ENCODE measurements at places on chromosomes 7 and 10.

GRCh38 chr7:29898301-29898700 lies 91.3 kb downstream of the SCRN1 start:
- DNase-seq: no peak

DNA sequence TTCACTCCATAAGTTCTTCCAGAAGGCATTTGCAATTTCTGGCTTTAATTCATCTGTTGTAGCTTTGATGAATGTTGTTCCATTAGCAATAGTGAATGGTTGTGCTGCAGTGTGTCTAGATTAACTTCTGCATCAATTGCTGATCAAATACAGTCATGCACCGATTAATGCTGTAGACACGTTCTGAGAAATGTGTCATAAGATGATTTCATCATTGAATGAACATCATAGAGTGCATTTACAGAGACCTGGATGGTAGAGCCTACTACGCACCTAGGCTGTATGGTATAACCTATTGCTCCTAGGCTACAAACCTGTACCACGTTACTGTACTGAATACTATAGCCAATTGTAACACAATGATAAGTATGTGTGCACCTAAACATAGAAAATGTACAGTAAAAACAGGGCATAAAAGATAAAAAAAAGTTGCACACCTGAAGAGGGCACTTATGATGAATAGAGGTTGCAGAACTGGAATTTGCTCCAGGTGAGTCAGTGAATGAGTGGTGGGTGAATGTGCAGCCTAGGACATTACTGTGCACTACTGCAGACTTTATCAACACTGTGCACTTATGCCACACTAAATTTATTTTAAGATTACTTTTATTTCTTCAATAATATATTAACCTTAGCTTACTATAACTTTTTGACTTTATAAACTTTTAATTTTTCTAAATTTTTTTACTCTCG lies 170.7 kb downstream of the HERPUD2 start:
- no peak for DNase-seq

DNA sequence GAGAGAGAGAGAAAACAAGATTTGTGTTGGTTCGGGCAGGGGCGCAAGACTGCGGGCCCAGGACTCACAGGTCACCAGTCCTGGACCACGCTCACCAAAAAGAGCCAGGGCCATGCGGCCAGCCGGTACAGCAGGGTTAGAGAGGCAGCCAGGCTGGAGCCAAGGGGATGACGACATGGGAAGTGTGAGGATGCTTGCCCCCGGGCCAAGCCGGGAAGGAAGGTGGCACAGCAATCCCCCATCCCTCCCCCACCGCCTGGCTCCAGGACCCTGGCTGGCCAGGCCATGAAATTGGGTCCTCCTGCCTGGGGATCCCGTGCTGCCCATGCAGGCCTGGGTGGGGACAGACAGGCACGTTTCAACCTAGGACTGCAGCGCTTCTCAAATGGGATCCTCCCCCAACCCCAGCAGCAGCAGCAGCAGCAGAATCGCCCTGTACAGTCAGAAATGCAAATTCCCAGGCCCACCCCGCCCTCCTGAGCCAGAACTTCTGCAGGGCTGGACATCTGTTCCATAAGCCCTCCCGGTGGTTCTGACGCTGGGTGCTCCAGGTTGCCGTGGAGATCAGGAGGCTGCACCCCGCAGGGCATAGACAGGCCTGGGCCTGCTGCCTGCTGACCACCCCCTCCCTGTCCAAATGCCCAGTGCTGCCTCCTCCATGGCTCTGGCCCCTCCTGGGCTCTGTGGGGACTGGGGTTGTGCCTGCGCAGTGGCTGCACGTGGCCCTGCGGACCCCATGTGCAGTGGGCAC lies 35.0 kb downstream of the YKT6 start:
- DNase-seq: no peak

GRCh38 chr7:99392659-99393354 lies 15.6 kb downstream of the PDAP1 start:
- DNase-seq: no peak

DNA sequence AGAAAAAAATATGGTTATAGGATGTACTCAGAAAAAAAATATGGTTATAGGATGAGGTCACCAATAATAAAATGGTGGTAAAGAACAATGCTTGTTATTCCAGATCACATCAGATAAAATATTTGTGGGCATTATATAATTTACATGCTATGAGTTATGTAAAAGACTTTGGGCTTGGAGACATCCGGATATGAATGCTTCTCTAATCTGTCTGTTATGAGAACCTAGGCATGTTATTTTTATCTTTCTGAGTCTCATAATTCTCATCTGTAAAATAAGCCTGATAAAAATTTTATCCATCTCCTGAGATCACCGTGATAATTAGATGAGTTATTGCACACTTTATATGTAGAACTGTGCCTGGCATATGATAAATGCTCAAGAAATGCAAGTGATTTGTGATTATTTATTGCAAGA lies 37.8 kb downstream of the DKK1 start:
- no peak for DNase-seq

DNA sequence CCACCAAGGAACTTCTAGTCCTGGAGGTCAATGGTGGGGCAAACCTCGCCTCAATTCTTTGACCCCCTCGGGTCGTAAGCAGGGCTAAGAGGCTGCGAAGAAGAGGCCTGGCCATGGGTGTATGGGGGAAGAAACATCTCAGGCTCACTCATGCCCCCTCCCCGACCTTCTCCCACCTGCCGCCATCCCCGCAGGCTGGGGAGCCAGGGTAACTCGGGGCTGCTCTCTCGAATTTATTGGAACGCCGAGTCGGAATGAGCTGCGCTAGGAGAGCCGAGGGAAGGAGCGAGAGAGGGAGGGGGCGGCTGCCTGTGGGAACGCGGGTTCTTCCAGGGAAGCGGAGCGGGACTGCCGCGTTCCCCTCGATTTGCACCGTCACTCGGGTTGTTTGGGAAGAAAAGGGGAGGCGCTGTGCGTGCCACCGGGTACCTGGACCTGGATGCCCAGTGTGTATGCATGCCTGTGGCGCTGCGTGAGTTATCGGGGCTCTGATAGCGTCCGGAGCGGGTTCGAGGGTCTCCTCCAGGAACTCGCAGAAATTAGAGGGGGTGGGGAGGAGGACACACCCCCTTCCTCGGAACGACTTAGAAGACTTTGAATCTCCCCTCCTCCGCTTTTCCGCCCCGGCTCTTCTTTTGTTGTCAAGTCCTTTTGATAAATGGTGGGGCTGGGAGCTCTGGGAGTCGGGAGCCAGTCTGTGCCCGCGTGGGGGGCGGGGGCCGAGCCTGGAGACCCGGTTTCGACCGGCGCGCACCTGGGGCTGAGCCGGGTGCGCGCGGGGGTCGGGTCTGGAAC lies 1.8 kb upstream of the ZNF503 start:
- DNase-seq: no peak

- no peak for DNase-seq
Observed at GRCh38 chr10:42754155-42755027, 28.2 kb upstream of the BMS1 start.

DNA sequence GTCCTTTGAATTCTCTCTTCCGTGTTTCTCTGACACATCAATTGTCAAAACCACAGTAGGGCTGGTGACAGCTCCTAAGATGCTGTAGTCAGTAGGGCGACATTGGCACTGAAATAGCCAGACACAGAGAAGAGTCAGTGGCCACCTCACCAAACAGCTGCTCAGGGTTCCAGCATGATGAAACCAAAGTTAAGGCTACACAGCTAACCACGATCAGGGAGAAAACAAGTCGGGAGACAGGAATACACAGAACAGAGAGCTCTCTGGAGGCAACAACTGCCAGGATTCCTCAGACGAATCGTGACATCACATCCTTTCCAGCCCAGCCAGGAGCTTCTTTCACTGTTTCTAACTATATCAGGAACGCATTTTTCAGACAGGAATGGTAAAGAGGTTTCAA lies 922.2 kb downstream of the SORCS1 start:
- no peak for DNase-seq

DNA sequence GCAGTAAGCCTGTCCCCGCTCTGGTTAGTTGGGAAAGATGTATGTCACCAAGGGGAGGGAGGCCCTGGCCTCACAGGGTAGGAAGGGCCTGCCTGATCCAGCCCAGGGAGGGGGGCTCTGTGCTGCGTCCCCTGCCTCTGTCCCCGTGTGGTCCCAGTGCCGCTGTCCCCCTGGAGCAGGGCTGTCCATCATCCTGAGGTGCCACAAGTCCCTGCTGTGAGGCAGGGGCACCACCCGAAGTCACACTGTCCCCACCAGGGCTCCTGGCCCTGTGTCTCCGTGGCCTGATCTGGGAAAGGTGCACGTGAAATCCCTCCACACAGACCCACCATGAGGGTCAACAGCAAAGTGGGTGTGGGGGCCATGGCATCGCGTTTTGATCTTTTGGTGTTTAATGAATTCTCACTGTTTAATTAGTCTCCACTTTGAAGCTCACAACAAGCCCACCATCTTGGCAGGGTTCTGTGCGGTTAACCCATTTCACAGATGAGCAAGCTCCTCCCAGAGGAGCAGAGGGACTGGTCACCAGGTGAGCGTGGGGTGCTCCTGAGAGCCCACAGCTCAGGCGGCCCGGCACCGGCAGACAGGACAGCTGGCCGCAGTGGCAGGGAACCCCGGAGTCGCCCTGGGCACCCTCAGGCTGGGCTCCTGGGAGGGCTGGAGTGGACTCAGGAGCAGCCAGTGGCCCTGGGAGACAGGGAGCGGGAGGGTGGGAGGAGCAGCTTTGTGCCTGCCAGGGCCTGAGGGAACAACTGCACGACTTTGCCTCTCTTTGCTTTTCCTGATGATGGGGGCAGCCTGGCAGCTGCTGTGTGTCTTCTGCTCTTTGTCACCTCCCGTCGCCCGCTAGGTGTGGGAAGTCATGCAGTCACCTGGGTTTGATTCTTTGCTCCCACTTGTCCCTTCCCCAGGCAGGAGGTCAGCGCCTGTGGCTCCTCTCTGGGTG lies 12.0 kb upstream of the CRYGN start:
- no peak for DNase-seq

GRCh38 chr10:45470098-45471012 lies 96.3 kb downstream of the ALOX5 start:
- no peak for DNase-seq

DNA sequence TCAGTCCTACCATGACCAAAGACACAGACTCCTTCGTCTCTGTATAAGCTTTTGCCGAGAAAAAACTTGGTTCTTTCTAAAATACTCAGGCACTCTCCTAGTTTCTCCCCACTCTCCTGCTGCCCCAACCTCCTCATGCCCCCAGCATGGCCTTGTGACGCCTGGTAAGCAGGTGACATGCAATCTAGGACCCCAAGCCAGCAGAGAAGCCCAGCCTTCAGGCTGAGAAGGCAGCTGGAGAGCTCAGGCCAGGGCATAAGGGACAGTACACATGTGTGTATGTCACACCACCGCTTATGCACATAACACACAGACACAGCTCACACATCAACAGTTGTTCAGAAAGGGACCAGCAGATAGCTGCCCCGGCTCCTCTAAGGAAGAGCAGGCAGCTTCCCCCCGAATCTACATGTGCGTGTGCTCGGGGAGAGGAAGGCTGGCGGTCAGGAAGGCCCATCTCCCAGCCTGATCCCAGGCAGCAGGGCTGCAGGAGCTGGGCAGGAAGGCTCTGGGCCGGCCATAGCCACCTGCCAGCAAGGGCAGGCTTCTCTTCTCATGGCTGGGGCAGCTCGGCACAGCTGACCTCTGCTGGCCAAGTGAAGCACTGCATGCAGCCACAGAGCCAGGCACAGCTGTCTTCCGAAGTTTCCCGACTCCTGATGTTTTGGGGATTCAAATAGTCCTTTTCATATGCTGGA lies 8.5 kb downstream of the DDX56 start:
- peak; percentile 28 for DNase-seq
